Nephron progenitor cell (in vitro differentiated cells): ENCODE measurements at places on chromosomes 11 and 22.

DNA sequence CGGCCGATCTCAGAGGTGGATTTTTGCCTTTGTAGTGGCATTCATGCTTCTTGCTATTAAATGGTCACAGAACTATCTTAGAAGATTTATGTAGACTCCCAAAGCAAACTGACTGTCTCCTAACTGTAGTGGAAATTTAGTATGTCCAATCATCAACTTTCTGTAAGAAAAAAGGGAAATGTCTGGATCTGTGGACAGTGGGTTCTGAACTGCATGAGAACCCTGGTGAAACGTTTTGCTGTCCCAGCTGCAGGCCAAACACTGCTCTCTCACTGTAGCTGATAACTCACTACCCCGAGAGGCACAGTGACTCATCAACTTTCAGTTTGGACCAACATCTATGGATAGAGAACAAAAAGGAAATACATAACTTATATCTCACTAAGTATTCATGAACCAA is 387.1 kb downstream of the SOX6 start:
- no peak for DNase-seq
- H3K27ac ChIP-seq: peak overlapping the region; percentile 91
- no peaks in the 10 kb centered on the region for H3K27me3 ChIP-seq

- H3K27me3 ChIP-seq: no peaks in the 10 kb centered on the region
- peak overlapping the region; percentile 100 for H3K4me3 ChIP-seq
- peaks cover 42% of the 10 kb centered on the region for H3K36me3 ChIP-seq
- no peak for DNase-seq
- H3K4me1 ChIP-seq: peaks cover 63% of the 10 kb centered on the region
Measured at GRCh38 chr11:62854013-62854824, 14.8 kb upstream of the WDR74 start.

- no peak overlapping the region for H3K27ac ChIP-seq
- no peaks in the 10 kb centered on the region for H3K4me1 ChIP-seq
- H3K27me3 ChIP-seq: peaks cover 3% of the 10 kb centered on the region
- DNase-seq: no peak
- no peaks in the 10 kb centered on the region for H3K36me3 ChIP-seq
Measured at GRCh38 chr11:29200791-29201562, 815.9 kb downstream of the KCNA4 start.

GRCh38 chr22:37284805-37285355 is 2.6 kb downstream of the CYTH4 start:
- no peak overlapping the region for H3K4me3 ChIP-seq
- no peak for DNase-seq
- H3K4me1 ChIP-seq: peaks cover 22% of the 10 kb centered on the region
- H3K27ac ChIP-seq: no peak overlapping the region

DNA sequence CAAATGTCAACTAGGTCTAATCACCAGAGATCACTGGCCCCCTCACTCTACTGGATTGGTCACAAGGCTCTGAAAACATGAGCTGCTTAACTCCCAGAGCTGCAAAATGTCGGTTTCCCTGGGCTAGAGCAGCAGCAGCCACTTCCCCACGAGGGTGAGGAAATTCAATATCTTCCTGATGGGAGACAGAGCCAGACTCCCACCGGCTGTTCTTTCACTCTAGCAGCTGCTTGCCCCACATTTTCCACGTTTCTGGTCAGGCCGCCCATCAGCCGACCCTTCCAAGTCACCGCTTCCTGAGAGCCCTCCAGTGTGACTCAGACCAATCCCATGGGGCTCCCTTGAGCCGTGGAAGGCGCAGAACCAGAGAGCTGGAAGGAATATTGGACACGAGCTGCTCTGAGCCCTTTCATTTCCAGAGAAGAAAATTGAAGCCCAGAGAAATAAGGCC is 227.0 kb downstream of the ADAMTS15 start:
- H3K4me1 ChIP-seq: peaks cover 49% of the 10 kb centered on the region
- H3K27ac ChIP-seq: peak overlapping the region; percentile 94
- no peak overlapping the region for H3K4me3 ChIP-seq

DNA sequence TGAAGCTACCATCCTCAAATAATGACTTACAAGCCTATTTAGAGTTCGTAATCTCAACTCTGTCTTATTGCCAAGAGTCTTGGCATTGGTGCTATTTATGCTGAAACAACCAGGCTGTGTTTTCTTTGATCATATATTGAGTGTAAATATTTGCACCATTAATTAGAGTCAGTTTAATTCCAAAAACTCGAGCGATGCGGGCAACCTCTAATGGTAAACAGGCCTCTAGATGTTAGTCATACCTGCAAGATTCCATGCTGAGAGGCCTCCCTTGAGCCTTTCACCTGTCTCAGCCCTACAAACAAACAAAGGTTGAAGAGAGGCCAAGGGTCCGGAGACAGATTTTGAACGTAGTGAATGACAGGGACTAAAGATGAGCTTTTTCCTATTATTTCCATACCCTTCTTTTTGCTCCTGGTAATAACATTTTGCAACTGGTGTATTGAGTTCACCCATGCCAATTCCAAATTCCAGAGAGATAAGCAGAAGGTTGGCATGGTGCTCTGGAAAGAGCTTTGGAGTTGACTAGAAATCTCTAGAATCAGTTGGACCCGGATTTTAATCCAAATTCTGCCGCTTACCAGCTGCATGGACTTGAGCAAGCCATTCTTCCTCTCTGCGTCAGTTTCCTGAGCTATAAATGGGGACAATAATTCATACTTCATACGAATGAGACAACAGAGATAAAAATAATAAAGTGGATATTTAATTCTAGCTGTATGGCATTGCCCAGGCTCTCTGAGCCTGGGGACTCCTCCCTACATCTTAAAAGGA is 99.1 kb upstream of the ANO1 start:
- H3K27ac ChIP-seq: no peak overlapping the region
- DNase-seq: no peak
- H3K4me1 ChIP-seq: peaks cover 59% of the 10 kb centered on the region
- H3K4me3 ChIP-seq: no peak overlapping the region

- peaks cover 20% of the 10 kb centered on the region for H3K27me3 ChIP-seq
- H3K4me1 ChIP-seq: peaks cover 26% of the 10 kb centered on the region
- DNase-seq: no peak
- no peak overlapping the region for H3K27ac ChIP-seq
- H3K4me3 ChIP-seq: no peak overlapping the region
- no peaks in the 10 kb centered on the region for H3K36me3 ChIP-seq
Measured at GRCh38 chr22:29167032-29167911, 38.4 kb upstream of the EMID1 start.

GRCh38 chr11:132258875-132259274 is 888.5 kb downstream of the NTM start:
- no peak overlapping the region for H3K27ac ChIP-seq
- H3K4me1 ChIP-seq: peaks cover 6% of the 10 kb centered on the region
- DNase-seq: no peak

- peak overlapping the region; percentile 78 for H3K27ac ChIP-seq
- no peaks in the 10 kb centered on the region for H3K27me3 ChIP-seq
- H3K4me3 ChIP-seq: no peak overlapping the region
- no peaks in the 10 kb centered on the region for H3K36me3 ChIP-seq
Measured at GRCh38 chr11:69041516-69041915, 7.2 kb upstream of the TPCN2 start.

DNA sequence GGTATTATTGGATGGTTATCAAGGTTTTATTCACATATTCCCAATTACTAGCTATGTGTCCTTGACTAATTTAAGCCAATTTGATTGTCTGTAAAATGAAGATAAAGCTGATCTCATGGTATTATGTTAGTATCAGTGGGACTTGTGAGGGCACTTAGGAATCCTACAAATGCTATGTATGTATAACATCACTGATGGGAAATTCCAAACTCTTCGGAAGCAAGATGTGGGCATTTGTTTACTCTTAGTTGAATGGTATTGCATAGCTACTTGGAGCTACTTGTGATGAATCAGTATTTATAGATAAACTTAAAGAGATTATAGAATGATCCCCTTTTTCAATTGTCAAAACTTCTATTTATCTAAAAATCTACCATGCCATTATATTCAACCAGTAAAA is 239.9 kb downstream of the CNTN5 start:
- no peaks in the 10 kb centered on the region for H3K4me1 ChIP-seq
- H3K27me3 ChIP-seq: no peaks in the 10 kb centered on the region
- H3K27ac ChIP-seq: no peak overlapping the region
- DNase-seq: no peak

GRCh38 chr11:6962673-6963072 is 36.4 kb downstream of the ZNF215 start:
- no peaks in the 10 kb centered on the region for H3K27me3 ChIP-seq
- H3K36me3 ChIP-seq: peaks cover 7% of the 10 kb centered on the region
- H3K4me3 ChIP-seq: no peak overlapping the region
- H3K27ac ChIP-seq: no peak overlapping the region
